ENCODE measurements at places on chromosomes 12 and 14.

GRCh38 chr14:64812412-64812811, 67.3 kb downstream of the SPTB start:
- DNase-seq = no peak

DNA sequence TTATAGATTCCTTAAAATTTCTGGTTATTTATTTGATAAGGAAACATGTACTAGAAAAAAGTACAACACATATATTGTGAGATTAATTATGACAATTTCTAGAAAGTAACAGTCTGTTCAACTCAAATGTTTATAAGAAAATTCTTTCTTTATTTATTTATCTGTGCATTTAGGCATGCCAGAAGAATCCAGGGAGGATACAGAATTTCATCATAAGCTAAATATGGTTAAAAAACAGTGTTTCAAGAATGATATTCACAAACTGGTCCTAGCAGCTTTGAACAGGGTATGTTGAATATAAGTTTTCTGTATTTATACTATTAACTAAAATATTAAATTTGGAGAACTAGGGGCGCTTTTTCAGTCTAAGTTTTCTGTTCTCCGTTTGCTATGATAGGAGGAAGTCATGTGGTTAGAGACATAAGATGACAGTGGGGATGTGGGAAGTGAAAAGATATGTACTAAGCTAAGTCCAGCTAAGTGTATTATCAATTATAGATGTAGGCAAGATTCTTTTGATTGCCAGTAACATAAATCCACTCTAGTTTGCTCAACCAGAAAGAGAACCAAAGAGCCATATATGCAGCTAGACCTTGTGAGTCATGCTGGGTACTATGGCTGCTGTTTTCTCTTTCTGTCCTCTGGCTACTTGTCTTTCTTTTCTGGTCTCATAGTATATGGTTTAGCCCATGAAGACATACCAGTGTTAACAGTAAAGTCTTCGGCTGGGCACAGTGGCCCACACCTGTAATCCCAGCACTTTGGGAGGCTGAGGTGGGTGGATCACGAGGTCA, 39.0 kb downstream of the LRRK2 start:
- no peak for DNase-seq

DNA sequence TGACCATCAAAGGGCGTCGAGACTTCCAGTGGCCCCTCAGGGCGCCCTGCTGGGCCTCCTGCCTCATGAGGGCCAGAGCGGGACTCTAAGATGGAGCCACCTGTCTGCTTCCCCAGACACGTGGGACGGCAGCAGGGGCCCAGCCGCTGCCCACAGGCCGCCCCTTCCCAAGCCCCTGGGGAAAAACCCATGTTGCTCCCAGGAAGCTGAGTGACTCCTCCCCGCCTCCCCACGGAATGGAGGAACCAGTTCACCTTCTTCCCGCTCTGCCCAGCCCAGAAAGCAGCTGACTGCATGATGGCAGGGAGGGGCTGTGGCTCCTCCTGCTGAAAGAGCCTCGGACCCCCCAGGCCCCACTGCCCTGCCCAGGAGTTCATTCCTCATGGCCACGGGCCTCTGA, 14.9 kb downstream of the RAB35 start:
- DNase-seq = no peak

- DNase-seq = no peak
Measured at GRCh38 chr12:21656905-21657325, 727 bp downstream of the LDHB start.

GRCh38 chr12:47316609-47317049, 236.9 kb upstream of the AMIGO2 start:
- no peak for DNase-seq

- no peak for DNase-seq
Measured at GRCh38 chr14:68518166-68518565, 274.7 kb downstream of the ZFP36L1 start.

DNA sequence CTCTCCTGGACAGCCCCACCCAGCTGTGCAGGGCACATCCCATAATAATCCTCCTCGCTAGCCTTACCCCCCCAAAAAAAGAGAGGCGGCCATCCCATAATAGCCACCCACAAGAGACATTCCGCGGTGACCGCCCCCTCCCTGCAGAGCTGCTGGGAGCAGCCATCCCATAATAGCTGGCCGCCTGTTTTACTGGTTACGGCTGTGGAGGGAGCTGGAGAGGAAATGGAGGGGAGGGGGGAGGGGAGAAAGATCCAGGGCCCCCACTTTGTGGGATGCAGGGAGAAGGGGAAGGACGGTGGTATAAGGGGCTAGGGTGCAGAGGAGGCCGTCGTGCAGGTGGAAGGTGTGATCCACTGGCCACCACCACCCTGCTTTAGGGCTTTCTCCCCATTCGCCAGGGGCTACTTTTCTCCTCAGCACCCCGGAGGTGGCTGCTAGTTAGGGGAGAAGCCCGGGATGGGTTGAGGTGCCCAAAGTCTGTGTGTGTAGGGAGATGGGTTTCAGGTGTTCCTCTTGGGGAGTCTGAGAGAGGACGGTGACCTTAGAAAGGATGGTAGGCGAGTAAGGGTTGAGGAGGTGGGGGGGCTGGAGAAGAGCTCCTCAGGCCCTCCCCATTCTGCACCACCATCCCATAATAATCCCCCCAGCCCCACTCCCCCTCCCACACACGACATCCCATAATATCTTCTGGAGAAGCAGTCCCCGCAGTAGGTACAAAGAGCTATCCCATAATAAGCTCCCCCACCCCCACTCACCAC, 6.0 kb upstream of the CHD4 start:
- no peak for DNase-seq

- no peak for DNase-seq
Measured at GRCh38 chr14:73787486-73788316, 63.9 kb upstream of the PTGR2 start.

- DNase-seq = no peak
Measured at GRCh38 chr12:57733928-57734327, 4.6 kb downstream of the AGAP2 start.

- DNase-seq = no peak
Measured at GRCh38 chr12:119202544-119202943, 23.8 kb downstream of the HSPB8 start.

DNA sequence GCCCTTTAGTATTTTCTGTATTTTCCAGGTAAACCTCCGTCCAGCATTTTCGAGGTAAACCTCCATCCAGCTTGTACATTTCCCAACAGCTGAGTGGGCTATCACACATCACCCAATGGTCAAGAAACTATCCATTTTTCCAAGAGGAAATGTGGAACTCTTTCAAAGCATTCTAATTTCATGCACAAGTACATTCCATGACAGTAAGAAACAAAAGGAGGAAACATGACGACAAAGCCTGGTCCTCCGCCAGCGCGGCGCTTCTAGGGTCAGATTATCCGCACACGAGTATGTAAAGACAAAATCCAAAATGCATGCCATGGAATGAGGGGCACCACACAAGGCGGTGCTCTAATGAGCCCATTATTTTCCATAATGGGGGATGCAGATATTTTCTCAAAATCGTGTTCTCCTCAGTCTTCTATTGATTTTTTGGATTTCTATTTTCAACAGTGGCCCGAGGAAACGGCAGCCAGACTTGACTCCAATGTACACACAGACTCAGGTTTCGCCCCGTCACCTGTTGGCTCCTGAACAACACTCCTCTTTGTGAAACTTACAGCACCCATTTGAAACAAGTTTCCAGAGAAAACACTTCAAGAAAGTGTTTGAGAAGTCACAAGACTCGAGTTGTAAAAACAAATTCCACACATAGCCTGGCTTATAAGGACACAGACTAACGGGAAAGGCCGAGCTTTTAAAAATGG, 107.4 kb downstream of the PRICKLE1 start:
- no peak for DNase-seq

- no peak for DNase-seq
Measured at GRCh38 chr12:128468926-128469325, 202.0 kb downstream of the TMEM132C start.

DNA sequence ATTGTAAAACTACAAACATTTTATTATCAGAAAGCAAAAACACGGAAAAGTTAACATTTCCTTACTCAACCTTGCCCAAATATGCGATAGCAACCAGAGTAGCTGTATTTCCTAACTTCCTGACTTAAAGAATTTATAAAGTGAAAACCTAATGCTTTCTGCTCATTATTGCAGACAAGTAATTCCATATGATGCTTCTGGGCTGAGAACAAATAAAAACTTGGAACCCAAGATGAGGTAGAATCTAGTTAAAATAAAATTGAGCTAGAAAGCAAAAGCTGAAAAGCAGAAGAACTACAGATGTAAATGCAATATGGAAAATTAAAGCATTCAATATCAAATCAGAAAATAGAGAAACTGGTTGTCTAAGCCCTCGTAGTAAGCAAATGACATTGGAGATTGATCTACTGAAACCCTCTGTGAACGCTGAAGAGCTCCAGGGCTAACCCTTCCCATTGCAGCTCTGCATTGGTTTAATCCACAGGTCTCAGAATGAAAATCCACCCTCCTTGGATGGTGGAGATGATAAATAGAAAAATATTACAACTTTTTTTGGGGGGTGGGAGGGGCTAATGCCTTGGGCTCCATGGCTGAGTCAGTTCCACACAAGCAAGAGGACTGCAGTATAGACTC, 40.7 kb downstream of the CORO1C start:
- no peak for DNase-seq

GRCh38 chr14:91245029-91245428, 525 bp upstream of the GPR68 start:
- DNase-seq = no peak

GRCh38 chr12:104189915-104190555, 25.5 kb upstream of the TXNRD1 start:
- DNase-seq = no peak

DNA sequence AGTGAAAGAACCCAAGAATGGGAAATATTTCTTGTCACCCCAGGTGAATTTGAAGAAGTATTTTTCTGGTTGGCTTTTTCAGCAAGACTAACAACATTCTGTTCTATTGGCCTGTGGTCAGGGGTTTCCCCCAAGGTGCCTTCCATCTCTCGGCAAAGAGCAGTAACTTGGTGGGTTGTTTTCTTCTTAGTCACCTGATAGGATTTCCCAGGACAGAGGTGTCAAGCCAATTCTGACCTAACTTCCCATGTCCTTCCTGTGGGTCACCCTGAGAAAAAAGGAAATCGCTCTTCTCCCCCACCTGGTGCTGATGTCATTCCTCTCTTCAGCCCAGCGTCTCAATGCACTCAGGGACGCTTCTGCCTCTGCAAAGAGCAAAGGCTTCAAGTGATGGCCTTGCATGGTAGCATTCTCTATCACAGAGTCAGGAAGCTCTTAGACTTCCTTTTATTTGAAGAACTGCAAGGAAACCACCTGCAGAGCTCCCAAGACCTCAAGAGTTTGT, 16.1 kb upstream of the IFNG start:
- DNase-seq = no peak

- DNase-seq = no peak
Measured at GRCh38 chr12:6620137-6620884, 13.1 kb upstream of the CHD4 start.

- DNase-seq = no peak
Measured at GRCh38 chr12:4649358-4649661, 396 bp downstream of the NDUFA9 start.

GRCh38 chr14:100219126-100219785, 19.7 kb upstream of the YY1 start:
- no peak for DNase-seq

DNA sequence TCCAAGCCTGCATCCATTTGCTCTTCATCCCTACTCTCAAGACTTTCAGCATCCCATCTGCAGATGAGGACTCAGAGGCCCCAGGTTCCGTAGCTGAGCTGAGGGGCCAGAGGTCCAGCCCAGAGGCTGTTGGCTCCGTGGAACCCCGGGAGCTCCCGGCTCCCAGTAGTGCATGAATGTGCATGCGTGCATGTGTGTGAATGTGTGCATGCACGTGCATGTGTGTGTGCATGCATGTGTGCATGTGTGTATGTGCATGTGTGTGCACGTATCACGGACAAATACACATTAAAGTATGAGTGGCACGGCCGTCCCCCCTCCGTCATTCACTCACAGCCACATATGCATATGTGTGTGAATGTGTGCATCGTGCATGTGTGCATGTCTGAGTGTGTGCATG, 149.9 kb downstream of the KIF26A start:
- no peak for DNase-seq

DNA sequence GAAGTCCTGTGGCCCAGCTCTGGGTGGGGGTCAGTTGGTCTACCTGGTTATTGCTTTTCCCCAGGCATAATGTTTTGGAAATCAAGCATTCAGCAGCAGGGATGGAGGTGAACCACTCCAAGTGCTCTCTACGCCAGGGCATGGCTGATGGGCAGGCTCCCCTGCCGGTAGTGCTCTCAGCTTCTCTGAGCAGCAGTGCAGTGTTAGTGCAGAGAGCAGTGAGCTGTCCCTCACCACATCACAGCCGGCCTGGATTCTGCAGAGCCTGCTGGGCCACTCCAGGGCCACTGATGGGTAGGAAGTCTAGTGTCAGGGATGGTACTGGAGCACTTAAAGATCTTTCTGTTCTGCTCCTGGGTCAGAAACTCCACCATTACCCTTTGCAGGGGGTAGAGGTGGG, 151.1 kb downstream of the CALM1 start:
- no peak for DNase-seq
